ENCODE measurements at places on chromosomes 3 and 15. TPM values are rescaled to one million over a fixed set of nuclear protein-coding genes. Genes with fewer than 3 reads are reported as not detected.

MST1R gene
- total RNA-seq: 1.7 TPM

HRG gene
- not detected for total RNA-seq

CCR3 gene
- total RNA-seq: not detected

NR2E3 gene
- not detected for total RNA-seq

ABHD17C gene
- total RNA-seq: 3.3 TPM

PGBD4 gene
- 1.9 TPM for total RNA-seq

SCAANT1 gene
- not detected for total RNA-seq

DYNC1LI1 gene
- 34.3 TPM for total RNA-seq

- no peak for DNase-seq
Observed at GRCh38 chr3:27681249-27681748, 40.8 kb downstream of the EOMES start.

GRCh38 chr3:7876741-7877297 lies 624.8 kb upstream of the LMCD1 start:
- no peak for DNase-seq

GRCh38 chr15:31732726-31733125 lies 297.6 kb upstream of the CHRNA7 start:
- DNase-seq: no peak

GRCh38 chr3:15647611-15648167 lies 46.1 kb downstream of the BTD start:
- DNase-seq: no peak

DNA sequence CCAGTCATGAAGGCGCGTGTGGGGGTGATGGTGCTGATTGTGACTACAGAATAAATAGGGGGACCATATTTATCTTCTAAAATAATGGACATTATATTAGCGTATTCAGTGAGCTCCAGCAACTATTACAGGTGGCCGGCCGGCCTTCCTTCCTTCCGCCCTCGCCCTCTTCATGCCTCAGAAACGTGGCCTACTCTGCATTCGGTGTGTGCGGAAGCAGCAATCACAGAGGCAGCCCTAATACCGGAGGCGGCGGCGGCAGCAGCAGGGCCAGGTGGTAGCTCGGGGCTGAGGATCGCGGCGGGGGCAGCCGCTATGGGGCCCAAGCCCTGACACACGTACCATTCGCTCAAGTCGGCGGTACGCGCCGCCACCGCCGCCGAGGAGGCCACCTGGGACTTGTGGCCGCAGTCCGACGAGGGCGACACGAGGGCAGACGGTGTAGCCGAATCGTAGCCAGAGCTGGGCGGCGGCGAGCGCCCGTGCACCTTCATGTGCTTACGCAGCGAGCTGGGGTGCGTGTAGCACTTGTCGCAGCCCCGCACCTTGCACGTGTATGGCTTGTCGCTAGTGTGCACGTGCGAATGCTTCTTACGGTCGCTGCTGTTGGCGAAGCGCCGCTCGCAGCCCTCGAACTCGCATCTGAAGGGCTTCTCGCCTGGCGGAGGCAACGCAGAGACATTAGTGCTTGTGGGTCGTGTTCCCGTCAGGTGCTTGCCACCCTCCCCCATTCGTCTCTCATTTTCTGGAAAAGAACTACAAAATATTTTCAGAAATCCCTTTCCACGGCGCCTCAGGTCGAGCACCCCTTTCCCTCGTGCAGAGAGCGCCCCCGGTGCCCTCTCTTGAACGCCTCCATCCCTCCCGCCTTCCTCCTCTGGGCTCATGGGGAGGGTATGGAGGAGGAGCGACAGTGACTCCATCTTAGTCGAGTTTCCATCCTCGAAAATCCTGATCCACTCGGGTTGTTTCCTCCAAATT lies 15.5 kb downstream of the ZIC4 start:
- no peak for DNase-seq

- no peak for DNase-seq
Observed at GRCh38 chr3:111741181-111741580, 117.9 kb upstream of the PHLDB2 start.

- no peak for DNase-seq
Observed at GRCh38 chr15:36926427-36926825, 173.9 kb downstream of the MEIS2 start.

DNA sequence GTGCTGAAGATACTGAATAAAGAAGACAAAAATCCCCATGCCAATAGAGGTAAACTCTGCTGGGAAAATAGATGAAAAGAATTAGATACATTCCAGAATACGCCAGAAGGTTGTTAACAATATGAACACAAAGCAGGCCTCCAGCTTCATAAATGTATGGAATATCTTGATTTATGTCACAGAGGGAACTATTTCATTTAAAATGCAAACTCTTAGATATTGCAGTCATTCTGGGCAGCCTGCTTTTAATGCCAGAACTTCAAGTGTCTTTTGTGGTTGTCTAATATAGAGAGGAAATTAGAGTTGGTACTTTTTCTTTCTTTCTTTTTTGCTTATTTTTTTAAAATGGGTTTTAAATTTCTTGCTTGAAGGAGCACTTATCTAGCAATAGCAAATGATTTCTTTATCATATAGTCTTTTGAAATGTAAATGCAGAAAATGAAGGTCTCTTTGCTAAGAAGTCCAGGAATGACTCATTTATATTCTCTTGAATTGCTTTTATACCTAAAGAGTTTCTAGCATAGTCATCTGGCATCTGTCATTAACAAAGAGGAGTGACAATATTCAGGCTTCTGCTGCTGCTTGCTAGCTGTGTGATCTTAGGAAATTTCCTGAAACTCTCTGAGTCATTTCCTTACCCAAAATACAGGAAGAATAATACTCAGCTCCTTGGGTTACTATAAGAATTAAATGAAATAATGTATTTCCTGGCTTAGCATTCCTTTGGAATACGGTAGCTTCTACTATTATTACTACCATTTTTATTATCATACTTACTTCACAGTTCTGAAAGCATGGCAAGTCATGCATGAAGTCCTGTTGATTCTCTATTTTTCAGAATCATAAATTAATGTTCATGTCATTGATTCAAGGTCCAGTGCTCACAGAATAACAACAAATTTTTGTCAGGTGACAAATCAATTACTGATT lies 527.6 kb downstream of the DIPK2A start:
- DNase-seq: no peak

DNA sequence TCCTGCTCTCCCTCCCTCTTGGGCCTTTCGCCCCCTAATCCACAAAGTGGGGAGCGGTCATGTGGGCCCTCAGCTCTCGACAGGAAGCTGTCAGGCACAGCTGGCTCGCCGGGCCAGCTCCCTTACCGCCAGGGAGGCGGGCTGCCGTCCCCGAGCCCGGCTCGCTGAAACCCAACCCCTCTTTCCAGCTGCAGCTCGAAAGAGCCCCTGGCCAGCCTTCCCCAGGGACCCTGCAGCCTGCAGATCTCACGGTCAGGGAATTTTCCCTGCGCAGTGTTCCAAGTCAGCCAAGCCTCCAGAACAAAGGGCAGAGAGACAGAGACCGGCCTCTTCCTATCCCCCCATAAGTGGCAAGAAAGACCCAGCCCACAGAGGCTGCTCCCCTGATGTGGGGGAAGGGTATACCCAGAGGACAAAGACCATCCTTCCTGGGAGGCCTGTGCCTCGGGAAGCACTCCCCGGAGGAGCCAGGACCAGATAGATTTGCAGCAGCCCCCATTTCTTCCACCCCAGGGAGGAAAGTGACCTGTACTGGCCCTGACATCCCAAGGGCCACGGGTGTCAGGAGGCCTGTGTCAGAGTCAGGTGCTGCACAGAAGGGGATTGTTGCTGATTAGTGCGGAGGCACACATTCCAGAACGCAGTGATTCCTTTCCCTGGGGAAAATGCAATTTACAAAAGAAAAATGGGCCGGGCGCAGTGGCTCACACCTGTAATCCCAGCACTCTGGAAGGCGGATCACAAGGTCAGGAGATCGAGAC lies 32.6 kb downstream of the MAGEF1 start:
- peak; percentile 34 for DNase-seq

GRCh38 chr3:70519913-70520659 lies 207.6 kb upstream of the MDFIC2 start:
- peak; percentile 16 for DNase-seq

- no peak for DNase-seq
Observed at GRCh38 chr15:75685195-75685594, 27.5 kb downstream of the CSPG4 start.

GRCh38 chr3:36543276-36543997 lies 163.1 kb downstream of the STAC start:
- no peak for DNase-seq

GRCh38 chr3:10933805-10934481 lies 58.6 kb upstream of the SLC6A1 start:
- DNase-seq: peak; percentile 61

DNA sequence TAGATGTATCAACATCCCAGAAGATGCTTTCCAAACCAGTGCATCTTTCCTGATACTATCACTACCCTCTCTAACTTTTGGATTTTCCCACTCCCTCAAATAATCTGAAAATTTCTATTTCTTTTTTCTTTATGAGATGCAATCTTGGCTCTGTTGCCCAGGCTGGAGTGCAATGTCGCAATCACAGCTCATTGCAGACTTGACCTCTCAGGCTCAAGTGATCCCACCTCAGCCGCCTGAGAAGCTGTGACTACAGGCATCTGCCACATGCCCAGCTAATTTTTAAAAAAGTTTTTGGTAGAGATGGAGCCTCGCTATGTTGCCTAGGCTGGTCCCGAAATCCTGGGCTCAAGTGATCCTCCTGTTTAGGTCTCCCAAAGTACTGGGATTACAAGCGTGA lies 239.7 kb downstream of the SUCLG2 start:
- DNase-seq: no peak

GRCh38 chr15:48507416-48508065 lies 138.0 kb downstream of the FBN1 start:
- DNase-seq: no peak

All from left cardiac atrium (tissue), 4 donors.